ENCODE measurements at places on chromosomes 2 and 18.

DNA sequence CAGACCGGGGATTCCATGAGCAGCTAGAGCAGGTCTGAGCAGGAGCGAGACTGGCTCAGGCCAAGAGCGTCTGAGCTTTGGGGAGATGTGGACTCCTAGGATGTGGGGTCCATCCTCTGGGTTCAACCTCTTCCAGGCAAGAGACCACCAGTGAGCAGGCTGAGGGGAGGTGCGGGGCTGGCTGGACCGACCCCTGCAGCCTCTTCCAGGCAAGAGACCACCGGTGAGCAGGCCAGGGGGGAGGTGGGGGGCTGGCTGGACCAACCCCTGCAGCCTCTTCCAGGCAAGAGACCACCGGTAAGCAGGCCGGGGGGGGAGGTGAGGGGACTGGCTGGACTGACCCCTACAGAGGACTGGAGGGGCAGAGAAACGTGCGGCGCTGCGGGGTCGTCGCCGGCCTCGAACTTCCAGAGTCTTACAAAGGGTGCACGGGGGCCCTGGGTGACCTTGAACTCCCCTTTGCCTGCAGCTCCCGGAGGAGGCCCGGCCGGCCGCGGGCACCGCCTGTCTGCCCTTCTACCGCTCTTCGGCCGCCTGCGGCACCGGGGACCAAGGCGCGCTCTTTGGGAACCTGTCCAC is 63.4 kb downstream of the TPO start:
- DNase-seq: no peak

GRCh38 chr2:208329485-208329884 is 63.4 kb downstream of the PIKFYVE start:
- DNase-seq: no peak

DNA sequence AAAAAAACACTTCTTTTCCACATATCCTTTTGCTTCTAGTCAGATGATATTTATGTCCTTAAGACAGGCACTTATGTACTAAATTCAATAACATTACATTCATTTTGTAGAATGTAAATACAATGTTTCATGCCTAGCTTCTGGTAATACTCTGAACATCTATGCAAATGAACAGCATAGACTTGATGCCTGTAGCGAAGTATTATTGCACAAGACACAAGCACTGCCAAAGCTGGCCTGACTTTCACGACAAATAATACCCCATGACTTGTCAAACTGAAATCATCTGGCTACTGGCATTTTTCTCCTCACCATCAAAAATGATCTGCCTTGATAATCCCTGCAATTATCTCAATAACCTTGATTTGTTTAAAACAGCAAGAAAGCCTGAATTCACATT is 101.3 kb downstream of the L3MBTL4 start:
- no peak for DNase-seq

- DNase-seq: no peak
Observed at GRCh38 chr2:8304821-8305766, 376.8 kb upstream of the ID2 start.

- DNase-seq: no peak
Observed at GRCh38 chr2:42035241-42035640, 12.6 kb upstream of the PKDCC start.

DNA sequence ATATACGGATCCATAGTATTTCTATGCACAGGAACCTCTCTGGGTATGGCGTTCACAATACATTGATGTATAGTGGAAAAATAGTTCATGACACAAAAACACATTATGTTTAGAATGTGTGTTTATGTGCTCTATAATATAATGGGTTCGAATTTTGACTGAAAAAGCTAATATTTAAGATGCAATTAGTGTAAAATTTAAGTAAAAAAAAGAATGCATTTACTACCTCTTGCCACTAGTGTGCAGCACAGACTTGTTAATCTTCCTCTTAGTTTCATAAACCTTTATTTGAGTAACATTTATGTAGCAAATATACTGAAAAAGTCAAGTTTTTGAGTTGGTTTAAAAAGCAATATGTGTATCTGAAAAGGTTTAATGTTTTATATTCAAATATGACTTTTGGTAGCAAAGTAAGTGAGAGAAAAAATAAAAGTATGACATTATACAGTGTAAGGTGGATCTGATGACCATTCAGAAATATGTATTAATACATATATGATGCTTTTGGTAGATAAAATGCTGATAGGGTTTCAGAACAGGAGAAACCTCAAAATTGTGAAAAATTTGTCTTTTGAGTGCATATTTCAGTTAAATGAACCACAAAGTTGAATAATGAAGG is 49.4 kb downstream of the CCDC102B start:
- no peak for DNase-seq

GRCh38 chr2:75852639-75853038 is 141.9 kb upstream of the GCFC2 start:
- DNase-seq: no peak

- no peak for DNase-seq
Observed at GRCh38 chr2:45287045-45287444, 277.8 kb upstream of the SIX2 start.

- DNase-seq: no peak
Observed at GRCh38 chr2:88754585-88755320, 63.3 kb downstream of the RPIA start.

- DNase-seq: no peak
Observed at GRCh38 chr2:134717286-134718022, 1.3 kb downstream of the TMEM163 start.

GRCh38 chr18:60599267-60599666 is 226.7 kb upstream of the MC4R start:
- DNase-seq: no peak

GRCh38 chr18:54696616-54697293 is 105.7 kb downstream of the DYNAP start:
- DNase-seq: no peak

DNA sequence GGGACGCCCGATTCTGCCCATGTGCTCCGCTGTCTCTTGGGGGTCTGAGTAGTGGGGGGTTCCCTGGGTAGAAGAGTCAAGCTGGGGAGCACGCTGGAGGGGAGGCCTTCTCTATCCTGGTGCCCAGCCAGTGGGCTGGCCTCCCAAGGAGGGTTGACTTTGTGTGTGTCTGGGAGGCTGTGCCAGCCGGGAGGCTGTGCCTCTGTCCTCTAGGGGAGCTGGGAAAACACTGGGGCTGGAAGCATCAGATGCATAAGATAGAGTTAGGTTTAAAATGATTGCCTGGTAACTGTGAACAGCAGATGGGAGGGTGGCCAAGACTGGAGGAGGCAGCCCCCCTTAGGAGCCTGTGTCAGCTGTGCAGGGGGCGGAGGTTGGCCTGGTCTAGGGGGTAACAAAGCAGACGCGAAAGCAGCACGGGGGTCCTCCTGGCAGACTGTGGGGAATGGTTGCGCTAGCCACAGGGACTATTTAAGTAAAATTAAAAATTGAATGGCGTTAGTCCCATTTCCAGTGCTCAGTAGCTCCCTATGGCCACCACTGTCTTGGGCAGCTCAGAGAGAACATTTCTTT is 1.3 kb downstream of the ING5 start:
- DNase-seq: peak; percentile 48
